ENCODE measurements at places on chromosomes 3 and 15.
A peak's percentile ranks its signal among the peaks of the same experiment; 100 is the strongest.

DNA sequence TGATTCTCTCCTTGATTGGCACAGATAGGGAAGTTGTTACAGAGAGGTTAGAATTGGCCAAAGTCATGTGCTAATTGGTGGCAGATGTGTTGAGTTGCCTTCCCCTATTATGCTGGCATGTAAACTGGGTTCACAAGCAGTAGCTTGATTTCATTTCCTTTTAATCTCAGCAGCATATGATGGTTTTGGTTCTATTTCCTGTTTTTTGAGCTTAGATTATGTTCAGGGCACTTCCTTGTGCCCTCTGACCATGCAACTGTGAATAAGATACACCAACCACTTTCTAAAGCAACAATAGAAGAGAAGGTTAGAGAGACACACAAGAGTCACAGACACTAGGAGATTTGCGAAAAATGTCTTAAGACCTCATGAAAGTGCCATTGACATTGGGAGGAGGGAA, 16.5 kb downstream of the HPS3 start:
- DNase-seq: no peak

- DNase-seq: peak; percentile 86
Observed at GRCh38 chr3:44439499-44440295, 37.8 kb downstream of the ZNF445 start.

DNA sequence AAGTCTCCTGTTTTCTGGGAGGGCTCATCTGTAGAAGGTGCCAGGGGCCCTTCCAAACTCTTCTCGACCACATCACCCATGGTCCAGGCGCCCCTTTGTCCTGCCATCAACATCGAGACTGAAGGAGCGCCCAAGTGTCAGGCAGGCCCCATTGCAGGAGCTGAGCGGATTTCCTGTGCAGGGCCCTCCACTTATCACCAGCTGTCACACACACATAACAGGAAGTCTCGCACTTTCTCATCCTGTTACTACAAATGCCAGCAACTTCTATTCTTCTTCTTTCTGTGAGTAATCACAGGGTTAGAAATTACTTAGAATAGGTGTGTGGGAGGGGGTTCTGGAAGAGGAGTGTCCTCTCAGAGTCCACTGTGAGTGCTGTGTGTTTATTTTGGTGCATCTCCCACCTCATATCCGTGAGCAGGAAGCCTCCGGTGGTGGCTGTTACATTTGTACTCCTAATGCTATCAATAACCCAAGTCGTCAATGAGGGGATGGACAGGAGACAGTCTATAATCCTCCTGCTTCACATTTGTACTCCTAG, at the start of gene KLHL6:
Gene KLHL6, minus strand, starts transcription at position 166 of the 541 bp plus-strand sequence. Its CDS starts 53 bp downstream, at position 113.
- DNase-seq: peak; percentile 91

DNA sequence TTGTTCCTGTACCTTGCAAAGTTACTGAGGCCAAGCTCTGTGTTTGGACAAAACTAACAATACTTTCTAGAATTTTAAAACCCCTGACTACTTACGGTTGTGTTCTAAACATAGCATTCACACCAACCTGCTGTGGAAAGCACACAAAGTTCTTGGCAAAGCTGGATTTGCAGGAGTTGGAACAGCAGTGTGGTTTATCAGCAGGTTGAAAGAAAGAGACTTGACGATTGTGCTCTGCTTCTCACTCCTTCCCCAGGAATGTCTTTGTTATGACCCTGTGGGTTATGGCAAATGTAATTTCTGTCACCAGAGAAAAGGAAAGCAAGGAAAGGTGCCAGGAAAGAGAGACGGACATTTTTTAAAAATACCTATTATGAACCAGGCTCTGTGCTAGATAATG, 165.5 kb upstream of the TGFBR2 start:
- no peak for DNase-seq

GRCh38 chr3:69248436-69248835, 126.0 kb upstream of the LMOD3 start:
- no peak for DNase-seq

- no peak for DNase-seq
Observed at GRCh38 chr3:197181741-197182140, 116.7 kb downstream of the DLG1 start.

DNA sequence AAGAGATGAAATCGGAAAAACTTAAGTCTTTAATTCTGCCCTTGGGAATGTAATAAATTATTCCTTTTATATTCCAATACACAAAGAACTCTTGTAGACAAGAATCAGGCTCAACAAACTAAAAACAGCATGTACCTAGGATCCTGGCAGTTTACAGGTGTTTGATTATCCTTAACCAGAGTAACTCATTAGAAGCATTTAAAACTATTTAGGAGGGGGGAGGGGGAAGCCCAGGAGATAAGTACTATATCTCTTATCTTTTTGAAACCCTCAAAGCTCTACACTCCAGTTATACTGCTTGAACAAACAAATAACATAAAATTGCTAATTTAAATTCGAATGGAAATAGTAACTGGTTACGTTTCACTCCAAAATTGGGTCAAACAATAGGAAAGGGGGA, 1.9 kb downstream of the CNBP start:
- DNase-seq: no peak

DNA sequence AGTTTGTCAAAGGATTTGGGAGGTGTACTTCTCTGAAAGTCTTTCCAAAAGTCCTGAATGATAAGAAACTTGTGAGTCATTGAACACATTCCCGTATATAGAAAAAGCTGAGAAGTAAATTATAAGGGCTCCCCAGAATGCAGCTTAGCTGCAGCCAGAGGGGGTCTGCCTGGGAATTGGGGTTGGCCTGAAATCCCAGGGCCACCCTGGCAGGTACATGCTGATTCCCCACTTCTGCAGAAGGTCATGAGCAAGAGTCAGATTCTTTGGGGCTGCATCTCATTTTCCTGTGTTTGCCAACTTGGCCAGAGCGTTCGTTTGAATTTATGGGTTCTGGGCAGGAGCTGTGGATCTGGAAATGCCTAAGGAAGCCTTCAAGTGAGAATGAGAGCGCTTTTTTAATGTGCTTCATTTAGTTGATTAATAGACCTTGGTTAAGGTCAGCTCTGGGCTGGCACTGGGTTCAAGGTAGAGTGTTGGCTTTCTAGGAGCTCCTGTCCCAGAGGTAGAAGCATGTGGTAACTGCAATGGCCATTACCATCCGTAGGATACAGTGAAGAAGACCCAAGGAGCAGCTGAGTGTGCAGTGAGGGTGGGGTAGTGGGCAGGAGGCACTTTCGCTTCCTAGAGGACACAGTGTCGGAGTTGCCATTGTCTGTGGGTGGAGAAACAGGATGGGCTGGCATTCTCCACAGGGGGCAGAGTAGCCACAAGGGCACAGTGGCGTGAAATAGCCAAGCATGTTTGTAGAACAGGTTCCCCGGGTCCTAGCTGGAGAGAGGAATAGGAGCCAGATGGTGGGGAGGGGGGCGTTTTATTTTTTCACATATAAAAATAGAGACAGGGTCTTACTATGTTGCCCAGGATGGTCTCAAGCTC, 3.2 kb downstream of the SLC6A6 start:
- DNase-seq: no peak

DNA sequence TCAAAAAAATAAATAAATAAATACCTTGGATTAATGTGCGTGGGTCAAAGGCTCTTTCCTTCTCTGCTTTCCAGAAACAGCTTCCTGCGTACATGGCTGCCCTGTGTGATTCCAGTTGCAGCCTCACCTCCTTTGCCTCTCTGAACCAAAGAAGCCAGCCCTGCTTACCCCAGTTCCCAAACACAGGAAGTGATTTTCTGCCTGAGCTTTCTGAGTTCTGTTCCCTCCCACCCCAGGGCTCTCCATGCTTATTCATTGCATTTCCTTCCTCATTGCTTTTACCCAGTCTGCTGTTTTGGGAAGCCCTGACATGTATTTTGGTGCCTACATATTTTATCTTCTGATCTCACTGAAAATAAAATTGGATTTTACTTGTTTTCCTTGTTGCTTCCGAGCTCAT, 15.4 kb downstream of the ZSCAN2 start:
- DNase-seq: no peak

- DNase-seq: peak; percentile 47
Observed at GRCh38 chr3:51727500-51727899, 20.6 kb downstream of the GRM2 start.

- no peak for DNase-seq
Observed at GRCh38 chr15:25323420-25323819, 115.4 kb downstream of the UBE3A start.

- DNase-seq: no peak
Observed at GRCh38 chr3:128079823-128080222, 27.6 kb downstream of the SEC61A1 start.

- no peak for DNase-seq
Observed at GRCh38 chr3:126883241-126883640, 99.7 kb upstream of the PLXNA1 start.

GRCh38 chr15:35728219-35728940, 182.4 kb upstream of the DPH6 start:
- DNase-seq: no peak

- DNase-seq: no peak
Observed at GRCh38 chr3:108907194-108907593, 46.5 kb downstream of the GUCA1C start.

GRCh38 chr3:129330409-129330808, 51.7 kb downstream of the HMCES start:
- no peak for DNase-seq

GRCh38 chr15:51798281-51798680, 31.2 kb upstream of the TMOD3 start:
- peak; percentile 6 for DNase-seq

DNA sequence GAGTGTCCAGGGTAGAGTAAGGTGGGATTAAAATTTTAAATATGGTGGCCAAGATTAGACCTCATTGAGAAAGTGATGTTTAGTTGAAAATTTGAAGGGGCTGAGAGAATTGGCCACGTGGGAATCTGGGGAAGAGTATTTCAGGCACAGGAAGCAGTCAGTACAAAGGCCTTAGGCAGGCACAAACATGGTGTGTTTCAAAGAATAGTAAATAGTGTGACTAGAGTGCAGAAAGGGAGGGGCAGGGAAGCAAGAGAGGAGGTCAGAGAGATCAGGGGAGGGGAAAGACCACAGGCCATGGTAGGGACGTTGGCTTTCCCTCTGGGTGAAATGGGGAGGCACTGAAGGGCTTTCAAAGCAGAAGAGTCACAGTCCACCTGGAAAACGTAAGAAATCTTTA, 36.6 kb upstream of the POMGNT2 start:
- no peak for DNase-seq

DNA sequence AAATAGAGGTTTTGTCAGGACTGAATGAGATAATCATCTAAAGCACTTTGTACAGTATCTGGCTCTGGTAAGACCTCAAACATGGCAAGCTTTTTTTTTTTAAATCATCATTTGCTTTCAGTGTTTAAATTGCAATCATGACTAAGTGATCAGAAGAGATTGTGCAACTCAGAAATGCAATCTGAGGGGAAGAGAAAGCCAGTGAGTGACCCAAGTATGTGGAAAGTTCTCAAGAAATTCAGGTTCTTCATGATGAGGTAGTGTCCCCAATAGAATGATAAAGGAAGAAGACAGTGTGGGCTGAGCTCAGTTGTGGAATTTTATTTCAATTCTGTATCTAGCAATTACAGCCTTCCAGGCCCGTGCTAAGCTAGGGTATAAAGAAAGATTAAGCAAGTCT, 132.2 kb upstream of the TBC1D5 start:
- DNase-seq: no peak

GRCh38 chr3:189631409-189631808, 220 bp downstream of the TP63 start:
- no peak for DNase-seq

DNA sequence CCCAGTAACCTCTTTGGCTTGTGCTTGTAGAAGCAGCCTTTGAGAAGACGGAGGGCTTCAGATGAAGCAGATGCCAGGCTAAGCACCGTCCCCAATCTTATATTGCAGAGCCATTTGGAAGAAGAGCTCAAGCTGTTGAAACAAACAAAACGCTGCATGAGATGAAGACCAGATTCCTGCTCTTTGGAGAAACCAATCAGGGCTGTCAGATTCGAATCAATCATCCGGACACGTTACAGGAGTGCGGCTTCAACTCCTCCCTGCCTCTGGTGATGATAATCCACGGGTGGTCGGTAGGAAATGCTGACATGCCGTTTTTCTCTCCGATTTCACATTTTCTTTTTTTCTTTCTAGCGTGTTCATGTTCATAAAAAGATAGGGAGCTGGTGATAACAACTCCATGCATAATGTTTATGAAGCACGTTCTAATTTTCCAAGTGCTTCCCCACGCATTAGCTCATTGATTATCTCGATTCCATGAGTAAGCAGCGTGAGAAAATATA, 106.5 kb downstream of the LIPC start:
- DNase-seq: no peak

GRCh38 chr3:45551214-45552010, 43.1 kb upstream of the LIMD1 start:
- no peak for DNase-seq

DNA sequence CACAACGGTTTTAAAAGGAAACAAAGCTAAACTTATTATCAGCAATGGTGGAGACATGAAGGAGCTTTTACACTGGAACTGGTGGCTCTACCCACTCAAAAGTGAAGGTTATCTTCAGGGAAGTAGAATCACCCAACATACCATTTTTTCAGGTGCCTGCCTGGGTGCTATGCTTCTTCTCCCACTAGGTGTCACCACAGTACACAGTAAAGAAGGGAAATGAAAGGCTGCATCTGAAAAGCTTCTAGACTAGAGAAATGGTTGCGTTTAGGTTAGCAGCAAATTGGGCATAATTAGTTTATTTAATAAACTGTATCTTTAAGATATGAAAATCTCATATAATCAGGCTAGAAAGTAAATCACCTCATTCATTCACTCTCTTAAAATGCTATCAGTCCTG, 47.0 kb upstream of the SELENOK start:
- DNase-seq: peak; percentile 43

Data from activated CD4-positive, alpha-beta T cell treated with anti-CD3 and anti-CD28 coated beads, Interleukin-2, amount 50 U/mL, for 16 hours (primary cell).